ENCODE measurements at places on chromosomes 12 and 14. TPM values are rescaled to one million over a fixed set of nuclear protein-coding genes. Genes with fewer than 3 reads are reported as not detected.

Gene CMA1
- not detected for total RNA-seq

Gene ANO2
- total RNA-seq: not detected

Gene FOXG1
- total RNA-seq: not detected

DNA sequence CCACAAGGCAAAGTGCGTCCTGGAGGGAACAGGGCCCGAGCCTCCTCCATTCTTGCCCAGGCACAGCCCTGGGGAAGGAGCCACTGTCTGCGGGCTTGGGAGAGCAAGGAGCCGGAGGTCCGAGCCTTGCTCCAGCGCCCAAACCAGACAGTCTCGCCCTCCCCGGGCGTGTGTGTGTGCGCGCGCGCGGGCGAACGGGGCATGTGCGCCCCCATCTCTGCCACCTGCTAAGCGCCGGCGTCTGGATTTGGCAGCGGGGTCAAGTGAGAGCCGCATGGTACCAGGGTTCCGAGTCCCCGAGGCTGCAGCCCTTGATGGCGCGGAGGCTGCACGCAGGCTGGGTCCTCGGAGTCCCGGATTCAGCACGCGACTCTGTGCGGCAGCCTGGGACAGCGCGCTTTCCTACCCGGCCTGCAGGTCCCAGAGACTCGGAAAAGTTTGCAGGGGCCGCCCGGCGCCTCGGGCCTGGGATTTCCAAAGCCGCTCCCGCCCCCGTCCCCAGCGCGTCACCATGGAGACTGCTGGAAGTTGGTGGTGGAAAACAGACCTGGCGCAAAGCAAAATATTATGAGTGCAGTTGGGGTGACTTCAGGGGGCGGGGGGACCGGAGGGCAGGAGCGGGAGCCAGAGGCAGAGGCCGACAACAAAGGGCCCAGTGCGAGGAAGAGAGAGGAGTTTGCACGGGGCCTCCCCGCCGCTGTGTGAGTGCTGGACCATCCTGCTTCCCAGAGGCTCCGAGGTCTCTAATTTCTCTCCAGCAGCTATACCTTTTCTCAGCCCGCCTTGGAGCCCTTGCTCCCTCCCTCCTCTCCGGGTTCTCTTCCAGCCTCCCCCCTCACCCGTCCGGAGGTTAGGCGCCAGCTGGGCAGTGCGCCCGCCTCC, 4.2 kb downstream of the RFX4 start:
- no peak for DNase-seq

Gene SOAT2
- not detected for total RNA-seq

Gene PLEKHH1
- 32.4 TPM for total RNA-seq

- no peak for DNase-seq
These were observed 210.8 kb downstream of the SLC41A2 start for GRCh38 chr12:104747330-104747729.

- no peak for DNase-seq
These were observed 143.1 kb downstream of the PCNX1 start for GRCh38 chr14:71050227-71050823.

DNA sequence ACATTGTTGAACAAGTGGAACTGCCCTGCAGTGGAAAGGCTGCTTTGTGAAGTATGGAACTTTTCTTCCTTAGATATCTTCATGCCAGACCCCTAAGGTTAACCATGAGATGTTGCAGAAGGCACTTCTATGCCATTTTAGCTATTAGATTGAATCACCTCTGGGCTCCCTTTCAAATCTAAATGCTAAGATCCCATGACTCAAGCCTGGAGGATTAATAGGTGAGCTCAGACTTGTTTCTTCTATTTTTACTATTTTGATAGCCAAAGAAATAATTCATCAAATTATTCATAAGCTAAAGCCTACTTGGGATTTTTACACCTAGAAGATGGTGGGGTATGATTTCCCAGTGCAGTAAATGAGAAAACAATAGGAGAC, 64.3 kb downstream of the DAD1 start:
- no peak for DNase-seq

GRCh38 chr14:75709207-75709812, 48.3 kb downstream of the TTLL5 start:
- peak; percentile 70 for DNase-seq

GRCh38 chr14:99286761-99287160, 14.8 kb upstream of the BCL11B start:
- no peak for DNase-seq

Gene KCNA5
- not detected for total RNA-seq

DNA sequence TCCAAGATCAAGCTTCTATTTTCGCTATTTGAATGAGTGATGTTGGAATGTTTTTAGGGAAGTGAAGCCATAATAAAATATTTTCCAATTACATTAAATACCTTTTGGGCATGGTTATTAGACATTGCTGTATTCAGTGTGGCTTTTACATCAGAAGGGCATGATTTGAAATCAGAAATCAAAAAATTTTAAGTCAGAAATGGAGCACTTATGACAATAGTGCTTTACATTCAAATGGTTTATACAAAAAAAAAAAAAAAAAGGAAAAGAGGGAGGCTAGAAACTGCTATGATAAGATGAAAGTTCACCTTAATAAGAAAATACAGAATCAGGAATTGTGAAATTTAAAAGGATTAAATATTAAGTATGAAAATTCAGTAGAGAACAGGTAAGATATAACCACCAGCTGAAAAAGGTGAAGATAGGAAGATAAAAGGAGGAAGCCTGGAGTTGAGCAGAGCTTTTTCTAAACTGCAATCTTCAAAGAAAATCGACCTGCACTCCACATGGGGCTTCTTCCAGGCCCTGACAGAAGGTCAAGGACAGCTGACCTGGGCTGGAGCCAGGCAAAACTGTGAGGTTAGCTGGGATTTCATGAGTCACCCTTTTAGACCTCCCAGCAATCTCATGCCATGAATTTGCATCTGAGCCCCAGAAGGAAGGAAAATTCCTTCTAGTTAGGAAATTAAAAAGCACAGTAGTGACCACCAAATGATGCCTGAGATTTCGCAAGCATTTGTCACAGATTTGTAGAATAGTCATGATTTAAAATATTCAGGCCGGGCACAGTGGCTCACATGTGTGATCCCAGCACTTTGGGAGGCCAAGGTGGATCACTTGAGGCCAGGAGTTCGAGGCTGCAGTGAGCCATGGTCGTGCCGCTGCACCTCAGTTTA, 23.4 kb upstream of the BMP4 start:
- peak; percentile 72 for DNase-seq

- no peak for DNase-seq
These were observed 2.5 kb upstream of the GPATCH2L start for GRCh38 chr14:76149196-76149595.

DNA sequence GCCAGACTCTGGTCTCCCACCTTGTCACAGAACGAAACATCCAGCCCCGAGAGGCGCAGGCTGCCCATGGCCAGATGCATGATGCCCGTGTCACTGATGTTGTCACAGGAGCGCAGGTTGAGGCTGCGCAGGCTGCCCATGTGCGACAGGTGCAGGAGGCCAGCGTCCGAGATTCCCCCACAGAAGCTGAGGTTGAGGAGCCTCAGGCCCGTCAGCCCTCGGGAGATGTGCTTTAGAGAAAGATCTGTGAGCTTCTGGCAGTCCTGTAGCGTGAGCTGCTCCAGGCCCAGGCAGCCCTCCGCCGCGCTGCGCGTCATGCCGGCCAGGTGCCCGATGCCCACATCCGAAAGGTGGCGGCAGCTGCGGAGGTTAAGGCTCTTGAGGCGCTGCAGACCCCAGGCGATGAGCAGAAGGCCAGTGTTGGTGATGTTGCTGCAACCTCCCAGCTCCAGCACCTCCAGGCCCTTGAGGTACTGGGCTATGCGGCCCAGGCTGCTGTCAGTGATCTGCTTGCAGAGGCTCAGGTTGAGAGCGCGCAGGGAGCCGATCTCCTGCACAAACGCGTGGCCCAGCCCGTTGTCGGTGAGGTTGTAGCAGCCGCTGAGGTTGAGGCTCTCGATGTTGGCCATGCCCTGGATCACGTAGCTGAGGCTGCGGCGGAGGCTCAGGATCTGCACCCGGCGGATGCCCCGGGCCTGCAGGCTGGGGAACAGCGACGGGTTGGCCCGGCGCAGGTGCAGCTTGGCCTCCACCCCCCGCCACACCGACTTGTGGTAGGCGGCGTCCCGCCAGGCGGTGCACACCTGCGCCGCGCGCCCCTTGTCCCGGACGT, 991 bp downstream of the FBXL14 start:
- peak; percentile 56 for DNase-seq

GRCh38 chr14:65606460-65606859, 193.9 kb downstream of the FUT8 start:
- DNase-seq: no peak

Gene P2RX2
- 4.1 TPM for total RNA-seq

Gene INHBC
- total RNA-seq: not detected

- DNase-seq: no peak
These were observed 4.0 kb downstream of the SSH1 start for GRCh38 chr12:108853426-108853825.

- DNase-seq: no peak
These were observed 900.4 kb upstream of the MDGA2 start for GRCh38 chr14:48575772-48576171.

Gene EML1
- total RNA-seq: 73.6 TPM

DNA sequence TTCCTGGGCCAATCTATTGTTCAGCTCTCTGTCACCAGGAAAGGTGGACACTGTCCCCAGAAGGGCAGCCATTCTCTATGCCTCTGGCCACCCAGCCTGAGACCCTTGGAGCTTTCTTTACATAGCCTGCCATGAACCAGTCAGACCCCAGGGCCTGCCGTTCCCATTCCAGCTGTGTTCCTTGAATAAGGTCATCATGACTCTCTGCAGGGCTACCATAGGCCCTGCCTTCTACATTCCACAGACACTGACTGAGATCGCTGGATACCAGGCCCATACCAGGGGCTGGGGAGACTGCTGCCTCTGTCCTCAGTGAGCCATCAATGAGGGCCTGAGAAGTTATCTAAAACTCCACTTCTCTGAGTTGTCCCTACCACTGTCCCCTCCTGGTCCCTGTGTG, 75.5 kb downstream of the SYNE3 start:
- DNase-seq: no peak

DNA sequence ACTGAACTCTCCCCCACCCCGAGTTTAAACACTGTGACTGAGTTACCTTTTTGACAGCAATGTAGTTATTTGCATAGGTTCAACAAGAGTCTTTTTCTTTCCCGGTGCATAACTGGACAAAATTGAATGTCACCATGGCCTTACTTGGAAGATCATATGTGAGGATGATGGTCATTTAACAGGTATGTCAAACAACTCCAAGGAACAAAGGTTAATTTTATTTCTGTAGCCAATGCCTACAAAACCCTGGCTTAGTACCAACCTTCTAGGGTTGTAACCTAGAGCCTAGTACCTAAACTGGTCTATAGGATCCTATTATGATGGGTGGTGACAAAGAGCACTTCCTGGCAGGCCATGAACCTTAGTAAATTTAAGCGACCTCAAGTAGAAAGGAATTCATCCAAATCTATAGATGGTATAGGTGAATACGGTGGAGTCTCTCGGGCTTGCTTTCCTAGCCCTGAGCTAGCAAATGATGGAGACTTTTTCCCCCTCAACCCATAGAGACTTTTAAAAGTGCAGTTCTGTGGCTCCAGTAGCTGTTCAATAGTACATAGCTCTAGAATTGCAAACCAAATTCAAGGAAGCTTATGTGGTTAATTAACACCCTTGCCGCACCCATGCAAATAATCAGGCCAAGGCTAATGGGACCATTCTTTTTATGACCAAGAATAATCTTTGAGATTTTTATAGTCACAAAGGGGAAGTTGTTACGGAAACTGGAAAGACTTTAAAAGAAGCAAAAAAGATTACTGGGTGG, 89.0 kb downstream of the SLC38A1 start:
- no peak for DNase-seq

Gene ZNF219
- 103 TPM for total RNA-seq

- DNase-seq: no peak
These were observed 51.4 kb upstream of the IFNG-AS1 start for GRCh38 chr12:67937822-67938221.

DNA sequence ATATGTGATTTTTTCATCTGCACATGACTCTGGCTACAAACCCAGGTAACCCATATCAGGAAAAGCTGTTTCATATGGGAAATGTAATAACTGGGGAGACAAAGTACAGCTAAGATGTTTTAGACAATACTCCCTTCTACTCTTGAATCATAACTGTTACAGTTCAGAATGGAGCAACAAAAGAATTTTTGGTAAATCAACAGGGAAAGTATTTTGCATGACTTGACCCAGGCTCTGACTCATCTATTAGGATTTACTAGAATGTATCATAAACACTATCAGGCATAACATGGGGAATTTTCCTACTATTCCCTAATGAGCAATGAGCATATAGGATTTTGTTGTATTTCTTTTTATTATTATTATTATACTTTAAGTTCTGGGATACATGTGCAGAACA, 553.0 kb downstream of the SLC16A7 start:
- no peak for DNase-seq

Gene MARCHF9
- total RNA-seq: 26.7 TPM

Gene SERPINA9
- total RNA-seq: not detected

DNA sequence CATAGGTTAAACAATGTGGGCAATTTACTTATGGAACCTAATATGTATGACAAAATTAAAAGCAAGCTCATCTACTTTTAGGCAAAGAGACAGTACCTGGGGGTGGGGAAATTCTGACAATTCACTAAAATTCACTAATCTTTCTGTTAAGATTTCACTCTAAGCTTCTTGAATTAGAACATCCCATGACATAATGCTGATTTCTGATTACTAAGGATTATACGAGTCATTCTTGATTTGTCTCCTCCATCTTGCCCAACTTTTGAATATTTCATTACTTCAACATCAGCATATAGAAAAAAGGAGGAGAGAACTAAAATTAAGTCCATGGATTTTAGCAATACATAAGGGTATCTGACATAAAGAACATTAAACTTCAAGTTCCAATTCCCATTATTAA, 2.4 kb downstream of the CEP83 start:
- no peak for DNase-seq

DNA sequence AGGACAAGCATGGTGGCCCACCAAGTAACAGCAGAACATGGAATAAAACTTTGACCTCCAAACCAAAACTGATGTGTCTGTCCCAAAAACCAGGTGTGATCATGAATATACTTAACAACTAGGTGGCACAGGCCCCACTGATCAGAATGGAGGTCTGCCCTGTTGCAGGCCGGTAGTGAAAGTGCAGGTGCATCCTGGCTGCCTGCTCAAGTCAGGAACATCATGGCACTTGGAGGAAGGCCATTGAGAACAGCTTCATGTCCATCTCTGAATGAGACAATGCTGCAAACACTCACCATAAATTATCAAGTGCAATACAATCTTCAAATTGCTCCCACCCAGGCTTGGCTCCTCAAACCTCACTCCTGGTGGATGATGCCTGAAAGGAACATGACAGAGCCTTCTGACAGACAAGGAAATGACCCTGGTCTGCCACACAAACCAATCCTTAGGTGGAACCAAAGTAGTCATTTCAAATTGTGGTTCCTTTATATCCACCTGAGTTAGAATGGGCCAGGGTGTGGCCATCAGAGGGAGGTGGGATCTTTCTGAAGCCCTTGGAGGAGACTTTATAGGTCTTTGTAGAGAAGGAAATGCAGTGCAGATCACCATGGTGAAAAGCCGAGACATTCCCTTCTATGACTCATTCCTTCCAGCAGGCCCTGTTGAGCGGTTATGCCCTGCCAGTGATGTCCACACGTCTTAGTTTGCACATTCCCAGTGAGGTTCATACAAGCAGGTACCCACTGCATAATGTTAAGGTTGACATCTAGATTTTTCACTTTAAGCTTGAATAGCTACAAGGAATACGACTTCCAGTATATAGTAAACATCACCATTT, 36.0 kb downstream of the EGLN3 start:
- no peak for DNase-seq

GRCh38 chr12:18432206-18432605, 170.9 kb downstream of the PIK3C2G start:
- DNase-seq: no peak
